ENCODE measurements at places on chromosomes 11 and 22. TPM values are rescaled to one million over a fixed set of nuclear protein-coding genes. Genes with fewer than 3 reads are reported as not detected.

Gene PPFIBP2
- total RNA-seq = 2.9 TPM

Gene NCR3LG1
- total RNA-seq = 5.2 TPM

Gene MMP12
- total RNA-seq = not detected

Gene HYOU1
- total RNA-seq = 235 TPM
